Activated CD8-positive, alpha-beta memory T cell treated with anti-CD3 and anti-CD28 coated beads for 36 hours (primary cell): ENCODE measurements at places on chromosomes 2 and 18. TPM values are rescaled to one million over a fixed set of nuclear protein-coding genes. Genes with fewer than 3 reads are reported as not detected.

The RANBP2 gene
- total RNA-seq = 79.3 TPM

The NDC80 gene
- total RNA-seq = 57.3 TPM

The ANKRD30B gene
- total RNA-seq = not detected

The TBR1 gene
- not detected for total RNA-seq

The TP53I3 gene
- 2.0 TPM for total RNA-seq

The LRP1B gene
- total RNA-seq = not detected

The PPP4R3B gene
- total RNA-seq = 83.6 TPM

The COL4A3 gene
- not detected for total RNA-seq

The PIK3C3 gene
- 59.4 TPM for total RNA-seq

The FIGN gene
- total RNA-seq = not detected

The DSG4 gene
- total RNA-seq = not detected

The EML6 gene
- 1.7 TPM for total RNA-seq

The SLC5A7 gene
- total RNA-seq = not detected

The SRD5A2 gene
- 0.04 TPM for total RNA-seq

The FSHR gene
- not detected for total RNA-seq

The ZNF513 gene
- total RNA-seq = 9.5 TPM

The TMEM182 gene
- 4.7 TPM for total RNA-seq

The MROH2A gene
- total RNA-seq = not detected
